Bronchus fibroblast of lung (primary cell): ENCODE measurements at places on chromosomes 7 and 10. TPM values are rescaled to one million over a fixed set of nuclear protein-coding genes. Genes with fewer than 3 reads are reported as not detected.

PCDH15 gene
- total RNA-seq: not detected in 2 replicates

ATAD1 gene
- total RNA-seq: 17.7 and 18.8 TPM in 2 replicates

PLXDC2 gene
- 3.9 and 4.9 TPM in 2 replicates for total RNA-seq

TMEM225B gene
- 0.17 and 0.59 TPM in 2 replicates for total RNA-seq

ANKRD2 gene
- total RNA-seq: 0.89 and 1.0 TPM in 2 replicates

AKR1C2 gene
- total RNA-seq: 2.5 and 3.9 TPM in 2 replicates

HMX2 gene
- not detected in 2 replicates for total RNA-seq

RET gene
- 0.17 and 0.30 TPM in 2 replicates for total RNA-seq

FOXP2 gene
- 1.8 and 1.9 TPM in 2 replicates for total RNA-seq

TACC2 gene
- total RNA-seq: 7.3 and 10.8 TPM in 2 replicates

C10orf67 gene
- total RNA-seq: under 0.01 TPM in 1 of 2 replicates, not detected in the other

HDAC9 gene
- total RNA-seq: 1.3 and 2.5 TPM in 2 replicates

GPC2 gene
- 1.8 and 4.9 TPM in 2 replicates for total RNA-seq

AUTS2 gene
- 3.9 and 4.2 TPM in 2 replicates for total RNA-seq

CRTAC1 gene
- total RNA-seq: not detected in 2 replicates

SKIDA1 gene
- 2.4 and 2.7 TPM in 2 replicates for total RNA-seq

LIPF gene
- not detected in 2 replicates for total RNA-seq

PTF1A gene
- not detected in 2 replicates for total RNA-seq

MRM2 gene
- total RNA-seq: 23.2 and 23.9 TPM in 2 replicates

EPHA1 gene
- 0.15 and 0.17 TPM in 2 replicates for total RNA-seq

GNGT1 gene
- total RNA-seq: not detected in 2 replicates

PLXNA4 gene
- under 0.01 and 0.15 TPM in 2 replicates for total RNA-seq

TMEM196 gene
- under 0.01 TPM in 1 of 2 replicates, not detected in the other for total RNA-seq

GHRHR gene
- not detected in 2 replicates for total RNA-seq

FAM25G gene
- not detected in 2 replicates for total RNA-seq
